ENCODE measurements at places on chromosomes 6 and 20.

DNA sequence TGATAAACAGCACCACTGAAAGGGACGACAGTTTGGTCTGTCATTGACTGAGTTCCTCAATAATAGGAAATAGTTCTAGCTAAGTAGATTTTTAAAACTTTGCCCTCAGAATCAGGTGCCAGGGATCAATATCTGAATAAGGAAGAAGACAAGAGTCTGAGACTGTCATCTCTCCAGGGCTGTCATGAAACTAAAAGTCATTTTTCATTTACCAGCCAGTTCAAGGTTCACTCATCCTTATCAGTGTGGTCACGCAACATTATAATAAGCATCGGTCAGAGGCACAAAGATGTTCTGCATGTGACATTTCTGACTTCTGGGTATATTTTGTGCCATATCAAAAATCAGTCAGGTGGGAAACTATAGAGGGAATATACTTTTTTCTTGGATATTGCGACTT is 52.5 kb upstream of the E2F3 start:
- no peak for DNase-seq

DNA sequence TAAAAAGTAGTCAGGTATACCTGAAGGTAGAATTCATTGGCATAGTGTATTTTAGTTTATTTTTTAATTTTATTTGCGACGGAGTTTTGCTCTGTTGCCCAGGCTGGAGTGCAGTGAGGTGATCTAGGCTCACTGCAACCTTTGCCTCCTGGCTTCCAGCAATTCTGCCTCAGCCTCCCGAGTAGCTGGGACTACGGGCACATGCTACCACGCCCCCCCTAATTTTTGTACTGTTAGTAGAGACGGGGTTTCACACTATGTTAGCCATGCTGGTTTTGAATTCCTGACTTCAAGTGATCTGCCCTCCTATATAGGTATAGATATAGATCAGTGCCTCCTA is 102.8 kb upstream of the PRSS16 start:
- no peak for DNase-seq

GRCh38 chr6:41780551-41781365 is at the start of gene PRICKLE4:
Gene PRICKLE4, plus strand, starts transcription at chr6:41780782. Its CDS starts 2,692 bp downstream, at chr6:41783474.
- no peak for DNase-seq

DNA sequence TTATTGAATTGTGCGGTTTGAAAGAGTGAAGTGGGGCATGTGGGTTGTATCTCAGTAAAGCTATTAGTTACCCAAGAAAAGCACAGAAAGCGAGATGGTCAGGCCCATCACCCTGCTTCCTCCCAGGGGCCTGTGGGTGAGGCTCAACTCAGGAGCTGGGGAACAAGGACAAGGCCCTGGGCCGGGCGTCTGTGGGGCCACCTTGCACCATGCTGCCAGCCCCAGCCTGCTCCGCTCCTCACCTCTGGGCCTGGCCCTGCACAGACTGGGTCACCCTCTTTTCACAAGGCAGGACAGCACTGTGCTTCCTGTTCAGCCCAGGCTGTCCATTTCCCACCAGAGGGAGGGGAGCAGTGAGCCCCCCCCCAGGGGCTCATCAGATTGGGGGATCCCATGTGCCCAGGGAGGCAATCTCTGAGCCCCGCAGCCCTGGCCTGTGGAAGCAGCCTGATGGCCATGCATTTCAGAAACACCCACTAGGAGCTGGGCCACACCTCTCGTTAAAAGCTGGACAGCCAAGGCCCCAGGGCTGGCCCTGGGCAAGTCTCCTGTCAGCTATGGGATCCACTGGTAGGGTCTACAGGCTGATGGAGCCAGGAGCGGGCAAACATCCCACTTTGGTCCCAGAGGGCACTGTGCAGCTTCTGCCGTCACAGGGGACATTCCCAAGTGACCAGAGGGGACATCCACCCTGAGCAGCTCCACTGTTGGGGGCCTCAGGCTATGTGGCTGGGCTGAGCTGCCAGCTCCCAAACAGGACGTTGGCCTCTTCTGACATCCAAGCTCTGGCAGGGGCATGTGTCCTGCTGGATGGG is 55.9 kb downstream of the YTHDF1 start:
- DNase-seq, result no peak

DNA sequence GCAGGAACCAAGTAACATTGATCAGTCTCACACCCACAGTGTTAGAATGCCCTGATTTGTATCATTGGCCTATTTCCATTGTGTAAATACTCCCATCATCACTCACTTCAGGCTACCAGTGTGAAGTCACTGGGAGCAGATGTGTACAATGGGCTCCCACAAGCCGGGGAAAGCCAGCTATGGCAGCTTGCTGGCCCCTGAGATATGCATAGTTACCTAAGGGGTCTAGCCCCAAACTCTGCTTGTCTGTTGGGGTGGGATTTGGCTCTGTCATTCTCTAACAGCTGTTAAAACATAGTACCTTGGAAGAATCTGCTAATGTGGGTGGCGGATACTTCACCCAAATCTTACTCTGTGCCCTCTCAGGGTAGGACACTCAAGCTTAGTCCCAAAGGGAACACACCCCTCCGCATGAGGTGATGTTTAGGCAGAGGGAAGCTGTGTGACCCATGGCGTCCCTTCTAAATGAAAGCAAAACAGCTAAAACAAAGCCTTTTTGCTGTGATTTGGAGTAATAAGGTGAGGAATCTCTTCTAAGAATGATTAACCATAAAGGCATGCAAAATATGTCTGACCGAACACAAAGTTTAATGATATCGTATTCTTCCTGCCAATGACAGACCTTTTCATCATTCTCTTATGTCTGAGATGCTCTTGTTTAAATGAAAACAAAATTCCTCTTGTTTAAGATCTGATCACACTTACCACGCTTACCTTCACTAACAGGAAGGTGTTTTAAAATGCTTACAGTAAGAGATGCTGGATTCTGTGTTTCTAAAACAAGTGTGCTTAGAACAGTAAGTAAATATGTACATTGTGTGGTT is 45.9 kb upstream of the PXDC1 start:
- no peak for DNase-seq

- DNase-seq, result no peak
These were observed 41.2 kb upstream of the TMEM200A start for GRCh38 chr6:130324657-130325056.

DNA sequence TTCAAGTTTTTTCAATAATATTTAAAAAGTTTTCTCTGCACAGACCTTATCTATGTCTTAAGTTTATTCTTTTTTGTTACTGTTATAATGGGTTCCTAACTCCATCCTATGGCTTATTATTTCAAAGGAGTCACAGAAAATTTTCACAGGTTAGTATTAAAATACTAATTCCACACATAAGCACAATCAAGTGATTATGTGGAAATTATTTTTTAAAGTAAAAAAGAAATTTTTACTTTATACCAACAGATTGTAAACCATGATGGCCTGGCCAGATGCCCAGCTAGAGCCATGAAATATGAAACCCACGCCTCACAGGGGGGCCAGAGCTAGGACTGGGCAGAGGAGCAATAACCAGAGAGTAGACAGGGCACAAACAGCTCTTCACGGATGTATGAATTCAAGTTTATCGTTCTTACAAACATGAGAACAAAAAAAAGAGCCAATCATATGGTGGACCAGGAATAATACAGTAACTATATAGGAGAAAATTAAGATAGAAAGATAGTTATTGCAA is 34.0 kb downstream of the NUDT3 start:
- no peak for DNase-seq

DNA sequence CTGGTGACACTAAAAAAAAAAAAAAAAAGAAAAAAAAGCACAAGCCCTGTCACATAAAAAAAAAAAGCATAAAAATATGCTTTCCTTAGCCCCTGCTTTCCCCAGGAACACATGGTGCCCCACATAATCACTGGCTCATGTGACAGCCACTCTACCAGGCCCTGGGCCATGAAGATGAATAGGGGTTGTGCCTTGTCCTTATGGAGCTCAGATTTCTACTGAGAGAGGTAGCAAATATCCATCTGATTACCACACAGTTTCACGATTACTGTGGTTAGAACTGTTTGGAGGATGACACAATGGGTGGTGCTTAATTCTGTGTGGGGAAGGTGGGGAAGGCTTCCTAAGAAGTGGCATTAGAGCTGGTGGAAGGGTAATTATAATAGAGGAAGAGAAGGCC is 9.3 kb downstream of the RAET1E start:
- no peak for DNase-seq

GRCh38 chr6:20202324-20202658 is 10.0 kb downstream of the MBOAT1 start:
- no peak for DNase-seq

GRCh38 chr6:111642463-111643158 is 36.9 kb upstream of the TRAF3IP2 start:
- DNase-seq, result no peak

GRCh38 chr6:158313989-158314388 is 1.7 kb downstream of the TULP4 start:
- DNase-seq, result no peak

GRCh38 chr6:12570461-12571030 is 146.0 kb upstream of the PHACTR1 start:
- no peak for DNase-seq

GRCh38 chr20:24576447-24576846 is 107.0 kb downstream of the SYNDIG1 start:
- DNase-seq, result no peak

DNA sequence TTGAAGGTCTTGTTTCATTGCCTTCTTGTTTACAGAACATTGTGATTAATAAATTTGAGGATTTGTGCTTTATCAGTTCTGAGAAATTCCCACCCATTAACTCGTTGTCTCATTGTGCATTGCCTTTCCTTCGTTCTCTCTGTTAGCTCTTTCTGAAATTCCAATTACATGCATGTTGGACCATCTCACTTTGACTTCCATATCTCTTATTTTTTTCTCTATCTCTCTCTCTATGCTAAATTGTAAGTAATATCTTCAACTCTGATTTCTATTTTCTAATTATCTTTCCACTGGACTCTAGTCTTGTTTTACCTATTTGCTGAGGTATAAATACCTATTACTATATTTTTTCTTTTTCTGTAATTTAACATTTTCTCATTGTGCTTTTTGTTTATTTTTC is 92.3 kb downstream of the SHLD1 start:
- DNase-seq, result no peak

DNA sequence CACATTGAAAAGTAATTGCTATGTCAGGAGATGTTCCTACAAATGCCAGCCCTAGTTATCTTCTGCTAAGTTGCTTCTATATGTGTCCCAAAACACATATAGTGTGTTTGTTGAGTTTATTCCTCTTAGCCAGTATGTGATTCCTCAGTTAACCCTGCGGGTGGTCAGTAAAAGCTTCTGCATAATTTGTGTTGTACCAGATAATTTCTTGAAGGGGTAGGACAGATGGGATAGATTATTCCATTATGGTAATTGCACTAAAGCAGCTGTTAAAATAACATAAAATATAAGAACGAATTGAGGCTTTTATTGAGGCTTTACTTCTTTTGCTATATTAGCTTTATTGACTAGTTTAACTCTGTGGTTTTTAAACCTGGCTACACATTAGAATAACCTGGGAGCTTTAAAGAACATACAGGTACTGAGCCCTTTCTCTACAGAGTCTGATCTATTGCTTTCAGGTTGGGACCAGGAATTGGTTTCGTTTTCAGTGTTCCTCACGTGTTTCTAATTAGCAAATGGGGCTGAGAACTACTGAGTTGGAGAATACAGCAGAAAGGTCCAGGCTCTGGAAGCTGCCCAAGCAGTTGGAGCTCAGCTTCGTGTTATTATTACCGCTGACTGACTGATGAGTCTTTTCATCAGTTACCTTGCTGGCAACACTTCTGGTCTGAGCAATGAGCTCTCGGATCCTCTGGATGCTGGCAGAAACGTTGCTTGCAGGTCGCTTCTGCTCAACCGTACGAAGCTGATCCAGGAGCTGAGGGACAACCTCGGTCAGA is 56.9 kb downstream of the FAM229B start:
- DNase-seq, result no peak

DNA sequence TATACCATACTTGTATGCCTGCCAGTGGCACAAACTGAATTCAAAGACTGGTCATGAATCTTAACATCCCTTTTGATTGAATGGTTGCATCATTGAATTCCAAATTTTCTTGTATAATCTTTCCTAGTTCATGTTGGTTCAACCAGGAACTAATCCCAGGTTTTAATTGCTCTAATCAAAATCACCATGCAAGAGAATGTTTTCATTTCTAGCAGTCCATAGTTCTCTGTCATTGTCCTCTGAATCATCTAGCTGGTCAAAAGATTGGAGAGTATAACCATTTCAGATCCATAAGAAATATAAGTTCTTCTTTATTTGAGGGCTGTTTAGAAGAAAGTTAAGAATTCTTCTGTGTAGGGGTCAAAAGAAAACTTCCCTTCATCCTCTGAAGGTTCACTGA is 57.2 kb downstream of the ZNF292 start:
- DNase-seq, result no peak

GRCh38 chr6:27096834-27097511 is 150.5 kb upstream of the PRSS16 start:
- no peak for DNase-seq

GRCh38 chr6:168527451-168528210 is 86.6 kb downstream of the SMOC2 start:
- no peak for DNase-seq

- no peak for DNase-seq
These were observed 59.8 kb upstream of the DEK start for GRCh38 chr6:18323935-18324705.

DNA sequence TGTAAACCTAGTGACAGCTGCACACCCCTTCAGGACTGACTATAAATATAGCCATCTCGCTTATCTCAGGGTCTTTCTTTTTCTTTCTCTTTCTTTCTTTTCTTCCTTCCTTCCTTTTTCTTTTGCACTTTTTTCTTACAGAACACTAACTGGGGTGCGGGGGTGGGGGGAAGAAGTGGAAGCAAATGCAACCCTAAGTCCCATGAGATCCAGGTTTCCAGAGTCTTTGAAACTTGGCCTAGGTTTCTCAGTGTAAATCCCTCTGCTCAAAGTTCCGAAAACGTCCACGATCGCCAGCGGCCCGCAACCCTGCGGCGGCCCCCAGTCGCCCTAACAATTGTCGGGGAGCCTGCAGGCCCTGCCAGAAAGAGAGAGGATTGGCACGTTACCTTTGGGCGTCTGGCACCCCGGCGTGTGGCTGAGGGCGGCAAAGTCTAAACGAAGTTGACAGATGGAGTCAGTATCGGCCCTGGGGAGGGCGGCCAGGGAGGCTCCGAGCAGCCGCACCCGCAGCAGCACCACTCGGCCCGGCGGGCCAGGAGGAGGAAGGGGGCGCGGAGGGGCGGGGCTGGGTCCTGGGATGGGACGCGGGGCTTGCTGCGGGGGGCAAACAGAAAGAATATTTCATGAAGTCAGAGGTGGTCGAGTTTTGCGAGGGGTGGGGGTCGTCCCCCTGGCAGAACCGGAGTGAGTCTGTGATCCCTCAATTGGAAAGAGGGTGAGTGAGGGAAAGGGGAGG is 577 bp upstream of the FOXF2 start:
- no peak for DNase-seq
